ENCODE measurements at places on chromosomes 2 and 18.

GRCh38 chr18:69898241-69898861, 49.3 kb downstream of the CD226 start:
- no peak for DNase-seq

DNA sequence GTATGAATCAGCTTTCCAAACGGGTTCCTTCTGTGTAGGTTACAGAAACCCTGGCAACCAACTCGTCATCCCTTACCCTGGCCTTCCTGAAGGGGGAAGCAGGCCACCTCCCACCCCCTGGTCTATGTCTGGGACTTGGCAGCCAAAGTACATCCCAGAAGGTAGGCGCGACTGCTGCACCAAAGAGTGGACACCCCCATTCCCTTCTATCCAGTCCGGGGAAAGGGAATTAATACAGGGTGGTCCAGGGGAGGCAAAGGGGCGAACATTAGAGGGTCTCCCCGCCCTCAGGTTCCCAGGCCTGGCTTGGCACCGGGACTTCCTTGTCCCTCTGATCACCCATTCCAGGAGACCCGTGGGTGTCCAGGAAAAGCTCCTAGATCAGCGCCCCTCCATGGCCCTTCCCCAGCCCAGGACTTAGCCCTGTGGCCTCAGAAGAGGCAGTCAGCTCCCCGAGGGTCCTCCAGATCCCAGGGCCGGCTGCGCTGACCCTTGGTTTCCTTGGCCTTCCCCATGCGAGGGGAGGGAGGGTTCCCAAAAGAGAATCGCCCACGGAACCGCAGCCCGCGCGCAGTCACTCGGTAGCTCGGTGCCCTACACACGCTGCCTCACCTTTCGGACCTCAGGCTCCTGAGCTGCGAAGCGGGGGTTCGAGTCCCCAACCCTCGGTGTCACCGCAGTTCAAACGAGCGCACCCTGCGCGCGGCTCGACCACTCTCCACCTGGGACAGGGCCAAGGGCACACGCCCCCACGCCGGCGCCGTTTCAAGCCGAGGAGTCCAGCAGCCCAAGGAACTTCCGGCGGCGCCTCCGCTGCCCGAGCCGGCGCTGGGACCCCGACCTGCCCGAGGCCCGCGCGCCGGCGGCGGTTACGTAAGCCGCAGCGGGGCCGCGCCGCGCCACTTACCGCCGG, at the start of gene PER2:
TSS of gene PER2 (minus strand) at position 874 of the 913 bp plus-strand sequence. CDS start 10,674 bp downstream, outside the sequence.
- DNase-seq: peak; percentile 83

DNA sequence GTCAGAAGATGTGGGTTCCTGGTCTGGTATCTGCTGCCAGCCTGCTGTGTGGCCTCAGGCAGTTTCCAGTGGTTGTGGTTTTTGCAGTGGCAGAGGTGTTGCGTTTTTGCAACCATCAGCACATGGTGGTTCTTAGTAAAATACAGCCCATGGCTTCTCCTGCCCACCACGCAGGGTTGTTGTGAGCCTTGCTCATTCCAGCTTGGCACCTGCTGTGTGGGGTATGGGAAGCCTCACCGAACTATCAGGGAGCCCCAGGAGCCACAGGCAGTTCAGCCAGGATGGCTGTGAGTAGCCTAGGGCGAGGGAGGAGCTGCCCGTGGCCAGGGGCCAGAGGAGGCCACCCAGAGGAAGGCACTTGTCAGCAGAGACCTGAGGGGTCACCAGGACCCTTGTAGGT, 9.8 kb downstream of the ARID5A start:
- DNase-seq: no peak

- peak; percentile 82 for DNase-seq
Observed at GRCh38 chr18:56148373-56148772, 490.0 kb downstream of the TXNL1 start.

GRCh38 chr2:218262237-218262600, 1.4 kb downstream of the GPBAR1 start:
- no peak for DNase-seq

- no peak for DNase-seq
Observed at GRCh38 chr2:203237346-203238238, 1.2 kb upstream of the CYP20A1 start.

- peak; percentile 52 for DNase-seq
Observed at GRCh38 chr2:177758591-177759371, 313.8 kb downstream of the PDE11A start.

GRCh38 chr18:42394238-42394637, 439.2 kb downstream of the PIK3C3 start:
- no peak for DNase-seq

- DNase-seq: no peak
Observed at GRCh38 chr2:224971214-224971613, 71.1 kb downstream of the DOCK10 start.

- peak; percentile 12 for DNase-seq
Observed at GRCh38 chr2:118179445-118179844, 91.2 kb downstream of the INSIG2 start.

DNA sequence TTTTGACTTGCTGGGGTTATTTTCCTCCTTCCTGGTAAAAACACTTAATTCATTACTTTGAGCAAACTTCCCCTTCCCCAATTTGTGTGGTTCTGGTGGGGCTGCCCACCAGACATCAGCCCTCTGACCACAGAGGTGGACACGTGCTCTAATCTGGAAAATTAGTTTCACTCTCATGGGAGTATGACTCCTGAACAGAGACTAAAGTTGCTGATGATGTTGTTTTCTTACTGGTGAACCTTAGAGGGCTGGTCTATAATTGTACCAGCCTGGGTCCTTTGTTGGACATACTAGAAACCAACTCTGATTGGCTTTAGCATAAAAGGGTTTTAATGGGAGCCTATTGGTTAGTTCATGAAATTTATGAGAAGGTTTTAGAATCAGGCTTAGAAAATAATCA, 54.1 kb upstream of the ACYP2 start:
- no peak for DNase-seq

Data from LHCN-M2 (cell line).